CD4-positive, alpha-beta T cell (primary cell): ENCODE measurements at places on chromosomes 11 and 22. TPM values are rescaled to one million over a fixed set of nuclear protein-coding genes. Genes with fewer than 3 reads are reported as not detected.
A peak's percentile ranks its signal among the peaks of the same experiment; 100 is the strongest.

Gene GTSE1
- total RNA-seq, result 0.14 TPM

DNA sequence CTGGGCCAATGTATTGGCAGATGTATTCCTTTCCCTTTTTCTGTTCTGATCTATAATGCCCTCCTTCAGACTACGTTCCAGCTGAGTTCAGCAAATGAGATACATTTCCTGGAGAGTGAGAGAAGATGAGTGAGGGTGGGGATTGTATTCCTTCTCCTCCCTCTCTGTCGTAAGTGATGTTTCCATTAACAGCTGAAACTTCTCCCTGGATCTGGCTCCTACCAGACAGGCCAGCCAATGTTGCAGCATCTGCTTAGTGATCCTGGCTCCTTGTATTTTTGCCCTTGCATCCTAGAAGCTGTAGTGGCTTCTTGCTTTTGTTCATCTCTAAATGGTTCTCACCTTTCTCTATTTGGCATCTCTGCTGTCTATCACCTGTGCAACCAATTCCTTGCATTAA lies 48.2 kb upstream of the MTMR2 start:
- H3K4me1 ChIP-seq, result no peaks in the 10 kb centered on the region
- no peaks in the 10 kb centered on the region for H3K27me3 ChIP-seq
- no peak overlapping the region for H3K4me3 ChIP-seq

- peak overlapping the region; percentile 98 for H3K4me3 ChIP-seq
- H3K27ac ChIP-seq, result peak overlapping the region; percentile 20
- DNase-seq, result no peak
- H3K36me3 ChIP-seq, result peaks cover 50% of the 10 kb centered on the region
- H3K4me1 ChIP-seq, result peaks cover 83% of the 10 kb centered on the region
Measured at GRCh38 chr22:38753948-38754750, 1.6 kb downstream of the SUN2 start.

- peaks cover 23% of the 10 kb centered on the region for H3K4me1 ChIP-seq
- H3K4me3 ChIP-seq, result no peak overlapping the region
- no peak for DNase-seq
- H3K36me3 ChIP-seq, result peaks cover 68% of the 10 kb centered on the region
Measured at GRCh38 chr11:499201-500076, 7.6 kb downstream of the RNH1 start.
